ENCODE measurements at places on chromosomes 2 and 18.

- DNase-seq, result no peak
Measured at GRCh38 chr2:105596411-105596921, 148.2 kb upstream of the NCK2 start.

GRCh38 chr2:220227266-220227920 lies 600.0 kb downstream of the SLC4A3 start:
- DNase-seq, result no peak

- DNase-seq, result no peak
Measured at GRCh38 chr2:98561902-98562695, 46.2 kb downstream of the COA5 start.

DNA sequence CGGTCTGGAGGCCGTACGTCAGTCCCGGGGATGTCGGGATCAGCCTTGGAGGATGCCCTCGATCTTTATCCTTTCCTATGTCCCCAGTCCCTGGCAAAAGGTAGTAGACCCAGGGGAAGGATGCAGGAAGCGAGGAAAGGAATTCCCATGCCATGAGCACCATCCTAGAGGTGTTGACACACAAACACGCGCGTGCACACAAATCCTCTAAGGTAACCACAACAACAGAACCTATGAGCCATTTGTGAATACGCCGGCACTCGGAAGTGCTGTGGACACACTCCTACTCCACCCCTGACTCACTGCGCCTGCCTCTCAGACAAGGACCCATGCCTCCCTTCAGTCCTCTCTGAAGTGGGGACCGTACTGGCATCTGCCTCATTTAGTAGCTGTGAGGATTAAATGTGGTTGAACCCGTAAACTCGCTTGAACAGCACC lies 11.3 kb upstream of the MLPH start:
- DNase-seq, result no peak

All from stimulated activated CD4-positive, alpha-beta T cell treated with anti-CD3 and anti-CD28 coated beads, Interleukin-15, amount 100 ng/mL, for 1 hour (primary cell).